CD4-positive, alpha-beta T cell treated with Interleukin-21 for 1 hour (primary cell): ENCODE measurements at places on chromosomes 7 and 10.

- DNase-seq, result peak; percentile 89
Measured at GRCh38 chr10:22611425-22612115, 102.8 kb downstream of the PIP4K2A start.

GRCh38 chr10:124512040-124512428 is 50.4 kb downstream of the LHPP start:
- DNase-seq, result no peak

DNA sequence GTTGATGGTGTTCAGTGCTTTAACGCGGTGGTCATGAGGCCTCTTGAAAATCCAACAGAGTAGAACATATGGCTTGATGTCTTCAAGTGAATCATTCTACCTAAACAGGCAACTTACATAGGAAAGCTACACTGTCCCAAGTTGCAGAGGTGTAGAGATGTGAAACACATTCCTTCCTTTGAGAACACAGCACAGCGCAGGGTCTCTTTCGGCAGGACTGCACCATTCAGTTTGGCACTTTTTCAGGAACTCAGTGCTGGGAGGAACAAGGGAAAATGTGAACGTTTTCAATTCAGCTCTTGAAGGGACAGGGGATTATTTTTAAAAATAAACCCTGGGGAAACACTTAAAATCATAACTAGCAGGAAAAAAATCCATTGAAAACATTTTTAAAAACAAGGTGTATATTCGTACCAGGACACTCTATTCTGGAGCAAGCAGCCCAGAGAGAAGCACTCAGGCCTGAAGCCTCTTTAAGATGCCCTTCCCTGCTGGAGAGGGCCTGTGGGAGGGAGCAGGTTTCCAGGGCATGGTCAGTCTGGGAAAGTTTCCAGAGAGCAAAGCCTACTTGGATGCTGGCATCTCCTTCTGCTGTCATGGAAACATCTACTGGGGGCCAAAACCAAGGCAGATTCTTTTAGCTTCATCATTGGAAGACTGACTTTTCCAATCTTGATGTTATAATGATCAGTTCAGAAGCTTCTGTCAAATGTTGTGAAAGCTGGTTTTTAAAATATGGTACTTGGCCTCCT is 60.4 kb upstream of the NPVF start:
- no peak for DNase-seq

- DNase-seq, result no peak
Measured at GRCh38 chr7:151298765-151299164, 42.8 kb upstream of the NUB1 start.

DNA sequence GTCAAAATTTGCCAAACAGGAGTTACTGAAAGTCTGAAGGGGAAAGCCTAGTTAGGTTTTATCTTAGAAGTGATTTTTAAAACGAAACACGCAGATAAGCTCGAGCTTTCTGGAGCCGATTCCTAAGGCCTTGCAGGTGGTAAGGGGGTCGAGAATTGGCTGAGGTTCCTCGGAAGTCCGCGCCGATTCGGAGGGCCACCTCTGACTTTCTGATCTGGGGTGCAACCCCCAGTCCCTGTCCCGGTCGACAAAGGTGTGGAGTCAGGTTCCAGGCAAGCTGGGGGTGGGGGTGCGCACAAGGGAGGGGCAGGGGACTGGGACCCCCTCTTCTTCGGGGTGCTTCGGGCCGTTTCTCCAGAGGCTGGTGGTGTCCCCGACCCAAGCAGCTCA is 701 bp upstream of the CUL1 start:
- DNase-seq, result peak; percentile 25

DNA sequence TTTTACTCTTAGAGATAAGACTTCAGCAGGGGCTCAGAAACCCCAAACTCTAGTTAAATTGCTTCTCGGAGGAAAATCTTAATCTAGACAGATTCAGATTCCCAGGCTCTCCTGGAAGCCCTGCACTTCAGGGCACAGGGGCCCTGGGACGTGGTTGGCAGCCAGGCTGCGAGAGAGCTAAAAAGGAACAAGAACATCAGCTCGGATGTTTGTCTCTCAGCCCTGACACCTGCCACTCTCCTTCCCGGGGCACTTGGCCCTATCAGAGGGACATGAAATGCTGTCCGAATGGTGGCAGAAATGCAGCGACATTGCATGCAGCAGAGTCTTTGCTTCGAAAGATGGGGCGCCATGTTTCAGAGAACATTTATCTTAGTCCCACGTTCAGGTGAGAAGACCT is 166.8 kb downstream of the CCDC3 start:
- DNase-seq, result no peak

DNA sequence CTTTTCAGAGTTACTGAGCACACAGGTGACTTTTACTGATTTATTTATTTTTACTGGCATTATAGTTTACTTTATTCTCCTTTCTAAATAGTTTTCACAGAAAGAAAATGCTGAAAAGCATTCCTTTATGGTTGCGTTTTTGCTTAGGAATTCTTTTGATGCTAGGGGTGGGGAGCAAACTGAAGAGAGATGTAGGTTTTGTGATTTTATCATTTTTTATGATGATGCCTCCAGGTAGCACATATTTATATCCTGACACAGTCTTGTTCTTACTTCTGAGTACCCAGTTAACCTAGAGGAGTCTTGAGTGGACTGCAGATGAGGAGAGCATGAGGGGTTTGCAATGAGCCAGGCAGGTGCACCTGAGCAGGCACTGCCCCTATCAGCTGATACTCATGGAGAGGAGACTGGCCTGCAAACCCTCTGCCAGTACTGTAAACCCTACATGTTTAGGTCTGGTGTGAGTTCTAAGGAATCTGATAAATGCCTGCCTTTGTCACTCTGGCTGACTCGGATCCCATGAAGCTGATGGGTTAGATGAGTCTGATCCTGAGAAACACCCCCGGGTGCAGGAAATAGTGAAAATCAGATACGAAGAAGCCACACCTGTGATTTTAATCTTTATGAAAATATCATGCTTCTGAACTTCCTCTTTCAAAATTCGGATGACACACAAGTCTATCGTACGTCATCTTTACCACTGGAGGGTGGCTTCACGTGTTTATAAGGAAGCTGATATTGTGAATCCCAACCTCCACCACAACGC is 302.9 kb downstream of the WDR37 start:
- no peak for DNase-seq

DNA sequence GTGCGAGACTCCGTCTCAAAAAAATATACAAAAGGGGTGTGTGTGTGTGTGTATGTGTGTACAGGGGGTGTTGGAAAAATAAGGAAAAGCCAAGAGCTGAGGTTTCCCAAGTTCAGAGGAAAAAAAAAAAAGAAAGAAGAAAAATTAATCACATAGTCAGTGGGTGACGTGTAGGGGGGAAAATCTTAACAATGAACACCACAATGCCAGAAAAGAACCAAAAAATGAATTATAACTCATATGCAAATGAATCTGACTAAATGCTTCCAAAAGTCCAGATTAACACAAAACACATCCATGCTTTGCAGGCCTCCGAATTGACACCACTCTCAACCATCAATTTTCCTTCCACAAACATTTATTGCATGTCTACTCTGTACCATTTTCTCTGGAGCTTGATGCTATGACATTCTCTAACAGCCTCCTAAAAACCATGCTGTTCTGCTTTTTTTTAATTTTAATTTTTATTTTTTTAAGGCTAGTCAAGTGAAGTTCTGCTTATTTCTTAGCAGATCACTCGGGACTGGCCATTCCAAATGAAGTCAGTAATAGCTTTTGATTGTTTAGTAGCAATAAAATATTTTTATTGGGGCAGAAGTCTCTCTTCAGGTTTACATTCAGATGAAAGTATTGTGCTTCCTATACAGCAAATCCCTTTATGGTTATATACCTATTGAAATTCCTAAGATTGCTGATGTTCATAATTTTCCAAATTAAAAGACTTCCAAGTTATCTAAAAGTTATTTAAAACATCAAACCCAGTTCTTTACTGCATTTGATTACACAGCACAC is 133.8 kb downstream of the CNOT4 start:
- DNase-seq, result no peak

- DNase-seq, result no peak
Measured at GRCh38 chr10:72012796-72013195, 48.6 kb downstream of the CHST3 start.

DNA sequence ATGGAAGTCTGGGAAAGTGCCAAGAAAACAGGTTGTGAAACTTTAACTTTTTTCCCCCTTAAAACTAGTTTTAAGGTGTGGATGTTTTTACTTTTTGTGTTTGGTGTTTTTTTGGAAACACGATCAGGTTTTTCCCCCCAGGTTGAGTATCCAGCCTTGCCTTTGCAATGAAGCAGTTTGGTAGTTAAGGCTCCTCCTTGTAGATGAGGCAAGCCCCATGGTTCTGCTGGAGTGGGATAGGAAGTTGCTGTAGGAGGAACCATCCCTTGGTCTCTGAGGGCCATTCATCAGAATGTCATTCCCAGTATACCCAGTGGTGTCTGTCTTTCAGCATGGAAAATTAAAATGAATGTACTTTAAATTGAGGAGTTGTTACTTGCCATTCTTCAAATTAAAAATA is 2.7 kb downstream of the CUL1 start:
- DNase-seq, result no peak

- no peak for DNase-seq
Measured at GRCh38 chr10:72946963-72947362, 7.6 kb downstream of the PLA2G12B start.

DNA sequence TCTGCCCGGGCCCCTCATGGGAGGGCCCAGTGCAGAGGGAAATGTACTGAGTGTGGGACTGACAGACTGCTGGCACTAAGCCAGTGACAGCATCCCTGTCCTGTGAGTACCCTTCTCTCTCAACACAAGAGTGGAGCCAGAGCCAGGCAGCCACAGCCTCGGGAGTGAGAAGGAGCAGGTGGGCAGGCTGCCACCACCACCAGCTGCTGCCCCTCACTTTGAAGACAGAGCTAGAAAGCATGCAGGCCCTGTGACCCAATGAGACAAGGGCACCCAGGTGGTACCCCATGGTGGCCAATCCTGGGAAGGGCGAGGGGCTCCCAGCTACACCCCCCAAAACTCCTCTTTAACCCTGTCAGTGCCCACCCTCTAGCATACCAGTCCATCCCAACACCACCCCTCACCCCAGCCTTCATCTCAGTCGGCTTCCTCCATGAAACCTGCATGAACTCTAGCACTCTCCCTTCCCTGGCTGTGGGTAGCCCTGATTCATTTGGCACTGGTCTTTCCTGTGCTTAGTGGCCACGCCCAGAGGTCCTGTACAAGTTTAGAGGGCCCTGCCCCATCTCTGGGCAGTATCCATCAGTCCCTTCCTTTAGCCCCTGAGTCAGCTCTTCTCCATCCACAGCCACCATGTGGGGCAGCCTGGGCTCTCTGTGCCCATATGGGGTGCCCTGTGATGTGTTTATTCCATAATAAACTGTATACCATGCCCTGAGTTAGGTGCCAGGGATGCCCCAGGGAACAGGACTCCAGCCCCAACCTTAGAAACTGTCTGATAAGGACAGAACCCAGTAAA is 207.0 kb upstream of the ZMIZ1 start:
- DNase-seq, result no peak

DNA sequence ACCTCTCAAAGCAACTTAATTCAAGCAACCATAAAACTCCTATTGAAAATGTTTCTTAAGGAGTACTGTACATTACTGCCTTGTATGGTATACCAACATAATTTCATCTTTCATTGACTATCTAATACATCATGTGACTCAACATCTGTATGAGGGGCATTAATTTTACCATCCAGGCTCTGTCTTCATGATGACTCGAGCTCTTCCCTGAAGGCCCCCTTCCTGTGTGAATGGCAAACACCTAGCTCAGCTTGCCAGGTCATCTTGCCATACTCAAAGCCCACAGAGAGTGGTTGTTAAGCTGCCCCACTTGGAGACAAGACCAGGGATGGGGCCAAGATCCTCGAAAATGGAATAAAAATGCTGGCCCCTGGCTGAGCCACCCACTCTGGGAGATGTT is 82.4 kb downstream of the SGMS1 start:
- no peak for DNase-seq
